ENCODE measurements at places on chromosomes 5 and 9. TPM values are rescaled to one million over a fixed set of nuclear protein-coding genes. Genes with fewer than 3 reads are reported as not detected.

The ZNF883 gene
- 2.6 TPM for total RNA-seq

DNA sequence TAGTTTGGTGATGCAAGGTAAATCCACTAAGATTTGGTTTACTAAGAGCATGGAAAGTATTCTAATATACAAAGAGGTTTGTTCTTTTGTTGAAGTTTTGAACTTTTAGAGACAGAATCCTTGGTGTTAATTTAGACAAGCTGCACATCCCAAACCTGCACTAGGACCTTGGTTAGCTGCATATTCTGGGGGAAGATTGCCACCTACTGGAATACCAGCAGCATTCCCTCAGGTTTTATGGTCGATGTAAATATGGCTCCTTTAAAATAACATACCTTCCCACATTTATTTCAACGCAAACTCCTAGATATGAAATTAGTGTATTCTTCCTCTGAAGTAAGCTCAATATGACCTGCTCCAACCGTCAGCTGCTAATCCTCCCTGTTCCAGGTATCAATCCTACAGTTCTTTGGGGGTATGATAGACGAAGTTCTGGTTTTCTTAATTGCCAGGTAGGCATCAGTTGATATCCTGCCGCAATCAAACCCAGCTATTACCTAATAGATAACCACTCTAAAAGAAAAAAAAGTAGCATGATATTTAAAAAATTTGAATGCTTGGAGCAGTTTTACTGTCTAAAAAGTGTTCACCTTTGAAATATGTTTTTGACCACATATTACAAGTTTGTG, 624.1 kb downstream of the ISL1 start:
- no peaks in the 10 kb centered on the region for H3K27me3 ChIP-seq
- H3K4me1 ChIP-seq = peaks cover 3% of the 10 kb centered on the region
- no peak overlapping the region for H3K27ac ChIP-seq
- no peak for DNase-seq

The DOK3 gene
- total RNA-seq = 5.4 TPM

The PCDHB15 gene
- 3.1 TPM for total RNA-seq

DNA sequence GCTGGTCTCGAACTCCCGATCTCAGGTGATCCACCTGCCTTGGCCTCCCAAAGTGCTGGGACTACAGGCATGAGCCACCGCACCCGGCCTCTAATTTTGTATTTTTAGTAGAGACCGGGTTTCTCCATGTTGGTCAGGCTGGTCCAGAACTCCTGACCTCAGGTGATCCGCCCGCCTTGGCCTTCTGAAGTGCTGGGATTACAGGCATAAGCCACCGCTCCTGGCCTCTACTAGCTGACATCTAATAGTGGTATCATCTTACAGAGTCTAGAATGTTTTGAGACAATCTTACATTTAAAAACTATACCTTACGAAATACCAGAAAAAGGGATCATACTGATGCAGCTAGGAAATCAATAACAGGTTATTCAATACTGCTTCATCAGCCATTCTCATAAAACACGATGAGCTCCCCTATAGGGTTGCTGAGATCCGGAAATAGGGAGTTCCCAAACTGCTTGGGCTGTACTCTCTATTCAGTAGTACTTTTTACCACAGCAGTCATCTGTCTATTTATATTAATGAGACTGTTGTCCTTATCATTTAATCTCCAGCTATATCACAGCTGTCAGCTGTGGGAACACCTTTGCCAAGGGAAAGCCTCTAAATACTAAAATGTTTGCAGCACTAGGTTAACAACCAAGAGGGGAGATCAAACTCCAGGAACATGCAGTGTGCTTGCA, 8.1 kb upstream of the UBE2D2 start:
- H3K4me1 ChIP-seq = no peaks in the 10 kb centered on the region
- H3K27ac ChIP-seq = no peak overlapping the region
- H3K36me3 ChIP-seq = no peaks in the 10 kb centered on the region
- no peak for DNase-seq
- H3K4me3 ChIP-seq = no peak overlapping the region

The TRAF1 gene
- 8.2 TPM for total RNA-seq

DNA sequence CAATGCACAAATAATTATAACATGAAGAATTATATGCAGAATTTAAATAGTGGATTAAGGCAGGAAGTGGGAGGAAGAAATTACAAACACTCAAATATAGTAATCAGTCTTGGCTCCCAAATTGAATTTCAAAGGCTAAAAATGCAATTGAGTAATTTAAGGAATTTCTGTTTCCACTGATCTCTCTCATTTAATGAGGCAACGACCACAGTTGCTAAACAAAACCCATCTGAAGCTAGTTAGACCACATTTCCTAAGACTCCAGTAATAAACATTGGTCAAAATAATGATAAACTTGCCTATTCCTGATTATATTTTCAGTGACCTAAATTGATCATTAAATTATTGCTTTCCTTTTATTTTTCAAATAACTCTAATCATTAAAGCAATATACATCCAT, 174.3 kb upstream of the GRIN3A start:
- no peaks in the 10 kb centered on the region for H3K27me3 ChIP-seq
- H3K4me3 ChIP-seq = no peak overlapping the region
- no peak for DNase-seq
- H3K27ac ChIP-seq = no peak overlapping the region

GRCh38 chr5:11319836-11320580, 559.0 kb upstream of the DAP start:
- H3K4me1 ChIP-seq = peaks cover 19% of the 10 kb centered on the region
- no peak for DNase-seq
- H3K4me3 ChIP-seq = no peak overlapping the region
- H3K27me3 ChIP-seq = no peaks in the 10 kb centered on the region
- no peaks in the 10 kb centered on the region for H3K36me3 ChIP-seq

All from body of pancreas (tissue), 4 donors.